ENCODE measurements at places on chromosomes 16 and 17.

- DNase-seq, result peak; percentile 34
Measured at GRCh38 chr16:28164140-28164539, 47.6 kb downstream of the XPO6 start.

DNA sequence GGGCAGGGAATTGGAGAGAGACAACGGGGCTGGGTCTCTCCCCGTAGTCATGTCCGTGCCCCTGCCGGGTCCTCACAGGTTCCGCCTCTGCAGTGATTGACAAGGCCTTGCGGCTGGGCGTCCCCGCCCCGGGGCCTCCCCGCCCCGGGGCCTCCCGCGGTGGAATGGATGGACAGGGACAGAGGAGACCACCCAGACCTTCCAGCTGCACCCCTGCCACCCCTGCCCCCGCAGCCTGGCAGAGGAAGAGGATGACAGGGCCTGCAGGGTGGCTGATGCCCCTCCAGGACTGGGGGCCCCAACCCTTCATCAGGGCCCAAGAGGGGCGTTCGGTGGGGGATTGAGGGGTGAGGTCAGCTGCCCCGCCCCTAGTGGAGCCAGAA, 216.4 kb upstream of the CIBAR2 start:
- DNase-seq, result no peak

DNA sequence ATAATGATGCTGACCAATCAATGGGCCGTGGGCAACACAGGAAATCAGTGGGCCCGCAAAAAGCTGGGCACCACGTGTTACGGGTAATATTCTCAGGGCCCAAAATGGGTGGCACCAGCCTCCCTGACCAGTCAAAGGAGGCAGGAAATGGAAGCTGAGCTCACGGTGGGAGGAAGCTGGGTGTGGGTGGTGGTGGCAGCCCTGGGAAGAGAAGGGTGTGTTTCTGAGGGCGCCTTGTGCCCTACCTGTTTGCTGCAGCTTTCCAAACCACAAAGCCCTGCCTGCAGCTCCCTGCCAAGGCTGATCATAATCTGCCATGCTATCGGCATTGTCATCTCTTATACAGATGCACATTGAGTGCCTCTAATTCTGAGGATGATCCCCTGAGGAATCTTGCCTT, 457.9 kb downstream of the SLC39A11 start:
- no peak for DNase-seq

- no peak for DNase-seq
Measured at GRCh38 chr16:87657621-87658192, 55.4 kb downstream of the JPH3 start.

DNA sequence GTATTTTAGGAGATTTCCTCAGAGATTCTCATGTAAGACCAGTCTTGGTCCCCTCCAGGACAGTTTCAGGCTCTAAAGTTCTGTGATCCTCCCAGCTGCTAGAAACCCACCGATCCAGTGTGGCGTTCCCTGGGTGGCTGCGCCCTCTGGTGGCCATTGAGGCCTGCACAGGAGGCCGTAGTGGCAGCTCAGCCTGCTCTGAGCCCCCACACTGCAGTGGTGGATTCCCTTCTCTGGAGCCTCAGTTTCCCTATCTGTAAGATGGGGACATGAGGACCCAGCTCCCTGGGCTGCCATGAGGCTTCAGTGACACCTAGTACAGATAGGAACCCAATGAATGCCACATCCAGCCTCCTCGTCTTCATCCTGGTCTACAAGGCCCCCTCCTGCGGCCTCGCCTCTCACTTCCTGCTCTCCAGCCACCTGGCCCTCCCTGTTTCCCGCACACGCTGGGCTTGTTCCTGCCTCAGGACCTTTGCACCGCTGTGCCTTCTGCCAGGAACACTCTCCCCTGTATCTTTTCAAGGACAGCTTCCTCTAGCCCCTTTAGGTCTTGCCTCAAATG, 16.5 kb downstream of the CCDC102A start:
- no peak for DNase-seq

- no peak for DNase-seq
Measured at GRCh38 chr17:81045590-81046095, 10.7 kb downstream of the BAIAP2 start.

- DNase-seq, result no peak
Measured at GRCh38 chr16:53061701-53062159, 6.9 kb downstream of the CHD9 start.

DNA sequence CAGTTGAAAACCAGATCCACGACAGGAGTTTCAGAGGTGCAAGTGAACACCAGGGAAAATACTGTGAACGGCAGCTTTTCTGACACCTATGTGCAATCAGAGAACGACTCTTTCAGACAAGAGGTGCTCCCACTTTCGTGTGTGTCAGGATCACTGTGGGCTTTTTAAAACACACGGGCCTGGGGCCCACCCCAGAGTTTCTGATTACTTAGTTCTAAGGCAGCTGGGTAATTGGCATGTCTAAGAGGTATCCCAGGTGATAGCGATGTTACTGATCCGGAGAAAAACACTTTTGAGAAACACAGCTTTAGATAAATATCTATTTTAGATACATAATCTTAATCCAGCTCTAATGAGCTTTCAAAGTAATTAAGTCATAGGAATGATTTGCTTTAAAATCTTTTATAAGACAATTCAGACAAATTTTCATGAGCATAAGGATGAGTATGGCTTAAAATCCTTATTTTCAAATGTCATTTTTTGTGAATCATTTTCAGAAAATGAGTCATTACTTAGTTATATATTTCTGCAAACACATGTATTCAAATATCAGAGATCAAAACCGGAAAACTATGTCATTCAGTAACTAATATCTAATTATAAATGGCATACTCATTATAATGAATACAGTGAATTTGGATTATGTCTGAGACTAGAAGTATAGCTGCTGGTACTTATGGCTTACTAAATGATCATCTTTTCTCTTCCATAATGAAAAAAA, 217.9 kb upstream of the PSMD7 start:
- no peak for DNase-seq

- no peak for DNase-seq
Measured at GRCh38 chr16:2511128-2511800, 2.5 kb upstream of the ATP6V0C start.

- no peak for DNase-seq
Measured at GRCh38 chr17:17958982-17959381, 13.2 kb downstream of the TOM1L2 start.

DNA sequence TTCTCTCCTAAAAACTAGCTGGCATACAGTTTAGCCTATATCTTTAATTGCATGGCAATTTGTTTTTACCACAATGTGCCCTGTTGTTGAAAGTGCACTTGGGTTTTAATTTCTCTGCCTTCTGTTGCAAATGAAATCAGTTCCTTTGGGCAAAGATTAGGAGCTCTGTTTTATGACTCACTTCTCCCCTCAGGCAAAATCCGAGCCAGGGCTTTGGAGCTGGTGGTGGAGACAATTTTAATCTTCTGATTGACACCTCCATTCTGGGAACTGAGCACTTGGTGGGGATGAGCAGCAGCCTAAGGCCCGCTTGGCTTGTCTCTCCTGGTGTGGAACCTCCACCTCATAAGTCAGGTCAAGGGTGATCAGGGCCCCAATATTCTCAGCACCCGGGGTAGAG, 13.3 kb upstream of the MYH8 start:
- no peak for DNase-seq

GRCh38 chr17:54085020-54085419, 262.3 kb downstream of the KIF2B start:
- DNase-seq, result no peak

- no peak for DNase-seq
Measured at GRCh38 chr17:34172390-34172918, 82.6 kb upstream of the CCL2 start.

GRCh38 chr17:35086931-35087573, 23.5 kb upstream of the RFFL start:
- no peak for DNase-seq

DNA sequence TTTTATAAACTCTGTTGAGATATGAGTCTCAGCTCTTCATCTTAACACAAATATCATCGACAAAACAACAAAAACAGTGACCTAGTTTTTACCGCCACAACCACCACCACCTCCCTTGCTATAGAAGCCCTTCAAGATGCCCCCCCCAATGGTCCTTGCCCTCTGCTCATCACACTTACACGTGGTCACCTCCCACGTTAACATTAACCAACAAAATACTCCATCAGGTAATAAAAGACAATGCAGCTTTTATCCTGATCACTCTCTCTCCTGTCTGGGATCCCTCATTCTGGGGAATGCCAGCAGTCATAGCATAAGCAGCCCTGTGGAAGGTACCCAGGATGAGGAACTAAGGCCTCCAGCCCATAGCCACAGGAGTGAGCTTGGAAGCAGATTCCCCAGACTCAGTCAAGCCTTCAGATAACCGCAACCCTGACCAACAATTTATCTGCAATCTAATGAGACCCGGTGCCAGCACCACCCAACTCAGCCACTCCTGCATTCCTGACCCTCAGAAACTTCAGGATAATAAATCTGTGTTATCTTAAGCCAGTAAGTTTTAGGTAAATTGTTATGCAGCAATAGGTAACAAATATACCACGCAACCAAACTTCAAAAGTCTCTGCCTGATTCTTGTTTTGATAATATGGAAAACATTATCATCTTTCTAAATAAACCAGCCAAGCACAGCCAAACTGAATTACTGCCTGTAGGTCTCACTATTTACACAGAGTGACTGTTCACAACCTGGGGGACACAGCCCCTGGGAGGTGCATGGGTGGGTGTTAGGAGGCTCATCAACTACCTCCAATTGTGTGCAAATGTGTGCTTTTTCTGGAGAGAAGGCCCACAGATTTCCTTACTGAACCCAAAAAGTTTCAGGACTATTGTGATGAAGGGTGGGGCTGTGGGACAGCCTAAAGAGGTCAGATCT, 6.1 kb downstream of the PECAM1 start:
- no peak for DNase-seq

DNA sequence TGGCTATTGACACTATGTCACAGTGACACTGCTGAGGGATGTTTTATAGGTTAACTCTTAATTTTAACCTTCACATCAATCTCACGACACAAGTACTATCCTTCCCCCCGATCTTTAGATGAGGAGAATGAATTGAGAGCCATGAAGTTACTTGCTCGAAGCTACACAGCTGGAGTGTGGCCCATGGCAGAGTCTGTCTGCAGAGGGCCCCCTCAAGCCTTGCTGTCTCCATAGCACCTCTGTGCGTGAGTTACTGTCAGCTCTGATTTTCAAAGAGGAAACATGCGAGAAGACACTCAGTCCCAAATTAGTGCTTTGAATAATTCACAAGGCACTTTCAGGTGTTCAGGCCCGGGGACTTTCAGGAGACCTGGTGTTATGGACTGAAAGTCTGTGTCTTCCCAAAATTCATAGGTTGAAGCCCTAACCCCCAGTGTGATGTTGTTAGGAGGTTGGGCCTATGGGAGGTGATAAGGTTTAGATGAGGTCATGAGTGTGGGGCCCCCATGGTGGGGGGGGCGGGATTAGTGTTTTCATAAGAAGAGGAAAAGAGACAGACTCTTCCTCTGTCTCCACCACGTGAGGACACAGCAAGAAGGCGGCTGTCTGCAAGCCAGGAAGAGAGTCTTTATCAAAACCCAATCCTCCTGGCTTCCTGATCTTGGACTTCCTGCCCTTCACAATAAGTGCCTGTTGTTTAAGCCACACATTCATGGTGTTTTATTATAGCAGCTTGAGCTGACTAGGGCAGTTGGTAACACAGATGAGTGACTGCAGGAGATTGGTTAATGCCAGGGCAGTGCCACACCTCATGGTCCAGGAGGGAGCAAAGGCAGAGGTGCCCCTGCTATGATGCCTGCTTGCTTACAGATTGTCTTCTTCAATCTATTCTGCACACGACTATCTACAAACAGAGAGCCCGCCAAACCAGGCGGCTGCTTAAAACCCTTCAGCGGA, 281.8 kb downstream of the HAPSTR1 start:
- DNase-seq, result no peak

GRCh38 chr16:56137269-56137668, 54.0 kb upstream of the GNAO1 start:
- DNase-seq, result no peak

GRCh38 chr17:43224146-43224705, 4.2 kb downstream of the CCDC200 start:
- DNase-seq, result no peak

DNA sequence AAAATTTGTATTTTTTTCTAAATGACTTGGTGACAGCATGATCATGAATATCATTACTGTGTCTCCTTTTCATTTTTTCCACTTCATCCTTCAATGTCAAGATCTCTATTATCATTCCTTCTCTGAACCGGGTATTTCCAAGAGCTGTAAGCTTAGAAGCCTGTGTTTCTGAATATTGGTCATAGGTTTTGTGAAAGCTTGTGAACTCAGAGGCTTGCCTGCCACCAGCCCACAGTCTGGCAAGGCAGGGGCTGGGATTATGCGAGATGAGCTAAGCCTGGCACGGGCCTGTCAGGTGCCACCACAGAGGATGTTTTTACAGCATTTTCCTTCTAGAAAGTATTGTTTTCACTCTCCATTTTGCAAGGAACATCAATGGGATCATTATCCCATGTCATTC, 92.8 kb downstream of the MYH10 start:
- DNase-seq, result no peak

- no peak for DNase-seq
Measured at GRCh38 chr17:19019041-19019941, 14.7 kb upstream of the FAM83G start.

GRCh38 chr17:51733166-51733565, 425.3 kb downstream of the CA10 start:
- no peak for DNase-seq

GRCh38 chr16:16063683-16064082, 114.3 kb downstream of the ABCC1 start:
- DNase-seq, result no peak

- DNase-seq, result no peak
Measured at GRCh38 chr16:86481607-86482006, 28.7 kb upstream of the FOXF1 start.

DNA sequence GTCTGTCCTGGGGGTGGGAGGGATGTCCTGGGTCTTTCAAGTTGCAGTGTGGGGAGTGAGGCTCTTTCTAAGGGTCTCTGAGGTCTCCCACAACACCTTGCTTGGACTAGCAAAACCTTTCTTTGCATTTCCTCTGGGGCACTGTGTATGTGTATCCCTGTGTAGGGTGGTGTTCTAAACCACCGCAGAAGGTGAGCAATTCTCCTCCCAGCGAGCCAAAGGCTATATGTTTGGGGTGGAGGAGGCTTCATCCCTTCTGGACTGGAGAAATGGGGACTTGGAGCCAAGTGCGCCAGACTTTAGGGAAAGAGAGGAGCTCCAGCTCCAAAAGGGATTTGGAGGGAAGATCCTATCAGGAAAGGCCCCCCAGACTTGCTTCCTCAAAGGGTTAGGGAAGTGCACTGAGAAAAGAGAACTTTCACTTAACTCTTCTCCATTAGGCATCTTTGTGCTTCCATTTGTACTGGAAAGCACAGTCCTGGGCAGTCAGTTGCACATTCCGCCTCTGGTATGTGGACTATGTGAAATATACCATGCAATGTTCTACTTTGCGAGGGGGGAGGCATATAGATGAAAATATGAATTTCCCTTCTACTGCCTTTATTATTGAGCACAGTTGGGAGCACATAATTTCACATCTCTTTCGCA, 18.9 kb upstream of the HOXB9 start:
- DNase-seq, result no peak

- DNase-seq, result no peak
Measured at GRCh38 chr17:9044772-9045463, 23.6 kb downstream of the NTN1 start.

Data from BJ (cell line).